NCI-H1694 (cell line): ENCODE measurements at places on chromosomes 3 and 15.
A peak's percentile ranks its signal among the peaks of the same experiment; 100 is the strongest.

- DNase-seq = no peak
Observed at GRCh38 chr3:187986514-187986934, 167.4 kb upstream of the LPP start.

DNA sequence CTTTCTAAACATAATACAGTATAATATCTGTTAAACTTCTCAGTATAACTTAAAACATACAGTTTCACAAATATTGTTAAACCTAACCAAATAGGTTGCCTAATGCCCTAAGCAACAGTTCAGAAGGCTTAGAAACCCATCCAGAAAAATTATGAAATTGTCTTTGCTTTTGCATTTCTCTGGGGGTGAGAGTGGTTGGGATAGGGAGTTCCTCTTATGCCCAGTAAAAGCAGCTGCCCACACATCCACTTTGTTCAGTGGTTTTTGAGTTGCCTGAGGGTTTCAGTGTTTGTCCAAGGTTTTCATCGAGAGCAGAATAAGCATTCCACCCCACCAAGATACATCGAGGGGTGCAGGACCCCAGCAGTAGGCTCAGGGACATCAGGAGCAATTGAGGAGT, 179.4 kb downstream of the CDIN1 start:
- DNase-seq = no peak

DNA sequence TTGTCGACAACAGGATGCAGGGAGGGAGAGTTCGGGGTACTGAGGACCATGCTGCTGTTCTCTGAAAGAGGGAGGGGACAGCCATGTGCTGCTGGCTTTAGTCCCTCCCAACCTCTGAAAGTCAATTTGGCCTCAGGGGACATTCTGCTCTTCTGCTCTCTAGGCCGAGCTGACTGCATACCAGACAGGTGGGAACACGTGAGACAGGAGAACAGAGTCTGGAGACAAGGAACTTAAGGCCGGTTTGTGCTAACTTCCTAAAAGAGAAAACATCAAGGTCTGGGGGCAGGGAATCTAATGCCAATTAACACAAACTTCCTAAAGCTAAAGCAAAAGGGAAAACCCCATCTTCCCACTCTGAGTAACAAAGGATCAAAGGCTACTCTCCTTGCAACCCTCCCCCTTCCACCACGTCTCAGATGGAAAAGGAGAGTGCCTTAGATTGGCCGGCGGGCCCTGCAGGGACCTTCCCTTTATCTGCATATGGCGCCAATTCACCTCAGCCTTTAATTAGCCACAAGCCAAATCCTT, 41.0 kb downstream of the SLCO2A1 start:
- DNase-seq = no peak

GRCh38 chr3:139132976-139133375, 88.3 kb upstream of the PRR23C start:
- DNase-seq = no peak

GRCh38 chr3:54932606-54933005, 4.7 kb upstream of the LRTM1 start:
- no peak for DNase-seq

- DNase-seq = no peak
Observed at GRCh38 chr3:134801204-134801958, 6.3 kb downstream of the EPHB1 start.

DNA sequence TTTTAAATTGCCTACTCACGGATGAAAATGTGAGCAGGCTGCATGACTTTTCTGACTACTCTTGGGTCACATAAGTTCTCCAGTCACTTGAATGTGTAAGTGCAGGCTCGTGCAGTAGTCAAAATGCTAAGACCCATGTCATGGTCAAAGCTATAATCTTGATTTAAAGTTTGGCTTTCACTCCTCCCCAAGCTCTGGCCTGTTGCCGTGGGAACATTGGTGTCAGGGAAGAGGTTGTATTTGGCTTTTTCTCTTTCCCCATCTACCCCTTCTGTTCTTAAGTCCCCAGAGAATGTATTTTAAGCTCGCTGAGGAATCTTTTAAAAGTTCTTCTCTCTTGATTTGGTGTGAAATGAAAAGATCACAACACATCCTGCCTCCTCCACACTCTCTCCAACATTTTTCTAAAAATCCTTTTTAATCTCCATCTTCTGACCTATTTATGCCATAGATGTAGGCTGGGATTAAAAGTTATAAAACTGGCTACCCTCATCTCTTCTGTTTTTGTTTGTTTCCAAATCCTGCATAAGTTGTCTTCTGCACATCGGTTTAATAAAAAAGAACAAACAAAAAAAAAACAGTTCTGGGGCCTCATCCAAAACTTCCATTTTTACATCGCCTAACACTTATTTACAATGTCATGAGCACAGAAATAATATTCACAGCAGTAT, 61.4 kb upstream of the ADAMTSL3 start:
- no peak for DNase-seq

GRCh38 chr3:29374226-29374625, 93.4 kb downstream of the RBMS3 start:
- no peak for DNase-seq

DNA sequence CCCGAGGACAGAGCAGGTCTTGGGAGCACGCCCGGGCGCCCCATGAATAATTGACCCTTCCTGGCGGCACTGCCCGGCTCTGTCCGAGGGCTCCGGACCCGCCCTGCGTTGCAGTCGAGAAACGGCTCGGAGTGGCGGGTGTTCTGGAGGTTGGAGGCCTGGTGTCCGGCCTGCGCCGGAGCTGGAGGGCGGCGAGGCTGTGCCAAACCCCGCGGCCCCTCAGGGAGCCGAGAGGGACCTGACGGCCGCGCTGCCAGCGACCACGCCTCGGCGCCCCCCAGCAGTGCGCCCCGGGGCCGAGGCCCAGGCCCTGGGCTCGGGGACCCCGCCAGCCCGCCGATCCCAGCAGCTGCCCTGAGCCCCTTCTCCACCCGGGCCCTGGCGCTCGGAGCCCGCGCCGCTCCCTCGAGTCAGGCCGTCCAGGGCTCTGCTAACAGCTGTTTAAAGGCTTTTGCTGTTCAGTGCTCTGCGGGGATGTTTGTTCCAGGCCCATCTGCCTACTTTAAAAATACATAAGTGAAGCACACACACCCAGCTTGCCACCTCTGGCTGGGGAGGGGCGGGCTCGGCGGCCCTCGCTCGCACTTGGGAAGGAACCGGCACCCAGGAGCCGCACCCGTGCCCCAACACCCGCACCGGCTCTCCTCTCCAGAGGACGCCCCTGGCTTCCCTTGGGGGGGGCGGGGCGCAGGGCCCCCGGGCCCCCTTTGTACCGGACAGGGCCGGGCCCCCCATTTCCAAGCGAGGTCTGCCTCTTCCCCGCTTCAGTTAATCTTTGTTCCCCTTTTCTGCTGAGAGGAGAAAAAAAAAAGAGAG, 730 bp upstream of the ZNF710 start:
- DNase-seq = peak; percentile 16
